ENCODE measurements at places on chromosomes 7 and 10.

DNA sequence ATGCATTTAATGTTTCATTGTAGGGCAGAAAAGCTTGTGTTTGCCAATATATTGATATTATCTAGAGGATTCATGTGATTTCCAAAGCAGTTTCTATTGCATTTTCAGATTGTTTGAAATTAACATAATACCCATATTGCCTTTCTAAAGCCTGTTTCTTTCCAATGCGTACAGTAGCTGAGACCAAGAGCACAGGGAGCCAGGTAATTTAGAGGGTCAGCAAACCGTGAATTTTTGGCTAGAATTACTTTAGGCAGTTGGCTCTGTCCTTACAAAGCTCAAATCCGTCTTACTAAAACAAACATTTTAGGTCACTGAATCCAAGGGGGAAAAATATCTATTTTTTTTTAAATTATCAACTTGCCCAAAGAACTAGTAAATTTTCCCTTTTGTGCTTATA lies 604.9 kb upstream of the ADARB2 start:
- DNase-seq: no peak

DNA sequence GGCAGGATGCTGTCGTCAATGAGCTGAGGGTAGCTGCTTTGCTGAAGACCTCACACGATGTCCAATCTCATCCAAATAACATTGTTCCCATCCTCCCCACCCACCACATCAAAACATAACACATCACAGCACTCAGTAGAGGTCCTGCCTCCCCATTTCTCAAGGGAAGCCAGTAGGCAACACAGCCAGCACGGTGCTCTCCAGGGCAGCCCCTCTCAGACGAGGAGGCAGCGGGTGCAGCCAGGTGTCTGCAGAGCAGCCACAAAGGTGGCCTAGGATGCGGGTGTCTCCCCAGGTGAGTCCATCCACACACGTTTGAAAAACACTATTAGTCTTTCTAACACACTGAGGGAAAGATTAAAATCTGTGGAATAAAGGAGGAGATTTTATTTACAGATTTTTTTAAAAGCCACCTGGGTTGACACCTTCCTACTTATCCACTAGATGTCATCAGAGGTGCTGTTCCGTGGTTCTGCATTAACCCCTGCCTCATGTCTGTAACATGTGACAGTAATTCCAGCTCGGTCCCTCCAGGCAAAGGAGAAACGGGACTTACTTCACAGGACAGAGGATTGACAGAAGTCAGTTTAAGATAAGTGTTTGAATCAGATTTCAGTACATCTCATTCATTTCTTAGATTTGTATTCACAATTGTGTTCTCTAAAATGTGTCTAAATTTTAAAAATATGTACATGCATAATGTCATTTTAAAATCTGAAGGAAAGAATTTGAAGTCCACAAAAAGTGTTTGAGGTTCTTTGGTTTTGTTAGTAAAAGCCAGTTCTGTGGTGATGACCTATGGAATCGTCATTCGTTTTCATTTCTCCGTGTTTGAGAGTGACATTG lies 68.0 kb downstream of the LANCL2 start:
- peak; percentile 59 for DNase-seq

DNA sequence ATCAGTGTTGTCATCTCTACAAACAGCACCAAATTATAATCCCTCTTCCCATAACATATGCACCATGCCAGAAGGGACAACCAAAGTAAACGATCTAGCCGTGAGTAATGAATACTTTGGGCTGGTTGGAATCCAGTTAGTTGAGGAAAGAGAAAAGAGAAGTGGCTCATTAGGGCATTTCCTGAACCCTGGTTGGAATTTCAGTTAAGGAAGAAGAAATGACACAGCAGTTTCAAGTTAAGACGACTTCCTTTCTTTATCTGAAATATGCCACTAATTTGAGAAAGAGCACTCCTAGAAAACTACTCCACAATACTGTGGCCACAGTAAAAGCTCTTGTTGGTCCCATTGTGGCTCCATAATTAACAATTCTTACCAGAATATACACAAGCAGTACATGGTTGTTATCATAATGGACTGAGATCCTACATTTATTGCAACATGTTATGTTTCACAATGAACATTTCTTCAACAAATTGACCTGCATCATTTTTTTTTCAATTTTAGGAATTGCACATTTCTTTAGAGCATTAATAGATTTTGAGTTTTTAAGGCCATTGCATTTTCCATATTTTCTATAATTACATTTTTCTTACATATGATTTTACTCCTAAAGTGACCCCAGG lies at the start of gene TFEC:
TSS of gene TFEC (minus strand) at position 113 of the 626 bp plus-strand sequence. CDS start 46,322 bp downstream, outside the sequence.
- DNase-seq: peak; percentile 68

DNA sequence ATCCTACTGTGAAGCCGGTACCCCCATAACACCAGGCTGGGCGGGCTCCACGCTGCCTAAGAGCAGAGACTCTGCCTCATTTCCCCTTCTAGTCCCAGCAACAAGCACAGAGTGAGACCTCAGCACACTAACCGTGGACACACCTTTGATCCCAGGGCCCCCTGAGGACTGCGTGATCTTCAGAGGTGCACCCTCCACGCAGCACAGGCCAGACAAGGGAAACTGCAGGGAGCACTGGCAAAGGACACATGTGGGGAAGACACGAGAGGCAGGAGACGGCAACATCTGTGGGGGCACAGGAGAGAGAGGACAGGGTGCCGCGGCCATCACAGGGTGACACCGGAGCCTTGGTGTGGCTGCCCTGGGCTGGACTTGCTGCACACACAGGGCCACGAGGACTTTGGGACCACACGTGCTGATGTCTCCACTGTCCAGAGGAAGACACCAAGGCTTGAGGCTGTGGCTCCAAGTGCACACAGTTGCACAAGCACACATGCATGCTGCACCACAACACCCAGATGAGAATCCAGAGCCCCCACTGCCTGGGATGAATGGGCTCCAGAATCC lies 128.8 kb downstream of the PTPRN2 start:
- no peak for DNase-seq

DNA sequence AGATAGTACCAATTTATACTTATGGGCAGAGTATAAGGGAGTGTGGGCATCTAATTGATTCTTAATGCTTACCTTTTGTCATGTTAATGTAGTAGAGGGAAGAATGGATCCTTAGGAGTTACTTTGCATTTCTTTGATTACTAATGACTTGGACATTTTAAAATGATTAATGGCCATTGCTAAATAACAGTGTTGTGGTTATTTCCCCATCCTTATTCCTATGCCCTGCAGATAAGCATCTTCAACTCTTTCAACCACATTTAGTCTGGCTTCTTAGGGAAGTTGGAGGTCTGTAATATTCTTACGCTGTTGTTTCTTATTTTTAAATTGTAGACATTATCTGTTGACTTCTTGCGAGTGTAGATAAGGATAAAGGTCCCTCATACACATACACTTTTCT lies 37.2 kb downstream of the KAT6B start:
- no peak for DNase-seq

DNA sequence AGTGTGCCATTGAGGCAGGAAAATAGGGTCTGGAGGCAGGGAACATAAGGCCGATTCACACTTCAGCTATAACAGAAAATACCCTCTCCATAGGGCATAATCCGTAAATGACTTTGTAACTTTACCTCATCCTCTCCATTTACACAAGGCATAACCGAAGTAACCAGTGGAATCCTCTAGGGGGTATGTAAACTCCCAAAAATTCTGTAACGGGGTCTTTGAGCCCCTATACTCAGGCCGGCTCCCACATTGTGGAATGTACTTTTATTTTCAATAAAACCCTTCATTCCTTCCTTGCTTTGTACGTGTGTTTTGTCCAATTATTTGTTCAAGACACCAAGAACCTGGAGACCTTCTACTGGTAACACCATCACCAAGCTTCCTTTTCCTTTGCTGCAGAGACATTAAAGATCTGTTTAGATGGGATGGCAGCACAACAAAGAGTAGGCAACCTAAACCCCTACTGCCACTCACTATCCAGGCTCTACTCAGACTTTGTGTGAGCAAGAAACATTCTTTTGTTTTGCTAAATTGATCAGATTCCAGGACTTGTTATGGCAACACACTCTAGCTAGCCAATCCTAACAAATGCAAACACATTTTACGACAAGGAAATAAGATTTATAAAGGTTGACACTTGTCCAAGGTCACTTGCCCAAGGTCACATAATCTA lies 99.3 kb downstream of the DGKI start:
- no peak for DNase-seq

DNA sequence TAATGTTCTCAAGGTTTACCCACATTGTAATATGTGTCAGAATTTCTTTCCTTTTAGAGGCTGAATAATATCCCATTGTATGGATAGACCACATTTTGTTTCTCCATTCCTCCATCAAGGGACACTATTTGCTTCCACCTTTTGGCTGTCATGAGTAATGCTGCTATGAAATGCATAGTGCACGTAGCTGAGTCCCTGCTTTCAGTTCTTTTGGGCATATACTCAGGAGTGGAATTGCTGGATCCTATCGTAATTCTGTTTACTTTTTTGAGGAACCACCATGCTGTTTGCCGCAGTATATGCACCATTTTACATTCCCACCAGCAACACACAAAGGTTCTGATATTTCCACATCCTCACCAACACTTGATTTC lies 60.0 kb downstream of the PRF1 start:
- DNase-seq: no peak

DNA sequence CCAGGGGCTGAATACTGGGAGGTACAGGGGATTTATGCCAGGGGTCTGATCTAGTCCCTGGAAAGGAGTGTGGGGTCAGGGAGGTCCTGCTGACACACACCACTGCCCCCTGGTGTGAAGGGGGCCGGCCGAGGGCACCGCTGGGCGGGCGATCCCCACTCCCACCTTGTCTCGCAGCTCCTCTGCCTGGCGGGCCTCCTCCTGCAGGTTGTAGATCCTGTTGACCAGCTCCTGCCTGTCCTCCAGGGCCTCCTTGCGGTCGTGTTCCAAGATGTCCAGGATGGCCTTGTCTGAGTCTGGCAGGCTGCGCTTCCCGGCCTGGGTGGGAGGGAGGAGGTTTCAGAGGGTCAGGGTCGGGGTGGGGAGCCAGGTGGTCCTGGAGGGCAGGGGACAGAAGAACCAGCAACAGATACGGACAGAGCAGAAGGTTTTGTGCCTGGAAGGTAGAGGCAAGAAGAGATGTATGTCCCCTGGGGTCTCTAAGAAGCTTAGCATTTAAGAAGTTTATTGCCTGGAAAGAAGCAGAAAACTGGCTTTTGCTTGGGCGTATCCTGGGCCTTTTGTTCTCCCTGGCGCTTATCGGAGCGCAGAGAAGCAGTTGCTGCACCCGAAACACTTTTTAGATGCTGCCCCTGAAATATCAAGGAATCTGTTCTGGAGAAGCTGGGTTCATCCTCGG lies 94.5 kb upstream of the GNA12 start:
- DNase-seq: no peak

GRCh38 chr10:74871595-74872382 lies 45.4 kb downstream of the KAT6B start:
- peak; percentile 81 for DNase-seq

- peak; percentile 64 for DNase-seq
These were observed 73.5 kb upstream of the MKLN1 start for GRCh38 chr7:131254211-131254610.

GRCh38 chr7:134694299-134694698 lies 47.6 kb downstream of the BPGM start:
- no peak for DNase-seq

GRCh38 chr10:127942811-127943210 lies 35.9 kb downstream of the PTPRE start:
- DNase-seq: no peak

DNA sequence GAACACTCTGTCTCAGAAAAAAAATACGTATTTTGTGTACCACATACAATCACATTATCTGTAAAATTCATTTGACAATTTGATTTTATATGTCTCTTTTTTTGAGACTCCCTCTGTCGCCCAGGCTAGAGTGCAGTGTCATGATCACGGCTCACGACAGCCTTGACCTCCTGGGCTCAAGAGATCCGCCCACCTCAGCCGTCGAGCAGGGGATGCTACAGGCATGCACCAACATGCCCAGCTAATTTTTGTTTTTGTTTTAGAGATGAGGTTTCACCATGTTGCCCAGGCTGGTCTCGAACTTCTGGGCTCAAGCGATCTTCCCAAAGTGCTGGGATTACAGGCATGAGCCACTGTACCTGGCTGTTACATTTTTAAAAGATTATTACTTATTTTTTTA lies 11.6 kb upstream of the BAZ1B start:
- peak; percentile 7 for DNase-seq

GRCh38 chr10:21217107-21217506 lies 308.4 kb downstream of the SKIDA1 start:
- DNase-seq: no peak

GRCh38 chr10:113168584-113168983 lies 218.5 kb downstream of the TCF7L2 start:
- DNase-seq: no peak

DNA sequence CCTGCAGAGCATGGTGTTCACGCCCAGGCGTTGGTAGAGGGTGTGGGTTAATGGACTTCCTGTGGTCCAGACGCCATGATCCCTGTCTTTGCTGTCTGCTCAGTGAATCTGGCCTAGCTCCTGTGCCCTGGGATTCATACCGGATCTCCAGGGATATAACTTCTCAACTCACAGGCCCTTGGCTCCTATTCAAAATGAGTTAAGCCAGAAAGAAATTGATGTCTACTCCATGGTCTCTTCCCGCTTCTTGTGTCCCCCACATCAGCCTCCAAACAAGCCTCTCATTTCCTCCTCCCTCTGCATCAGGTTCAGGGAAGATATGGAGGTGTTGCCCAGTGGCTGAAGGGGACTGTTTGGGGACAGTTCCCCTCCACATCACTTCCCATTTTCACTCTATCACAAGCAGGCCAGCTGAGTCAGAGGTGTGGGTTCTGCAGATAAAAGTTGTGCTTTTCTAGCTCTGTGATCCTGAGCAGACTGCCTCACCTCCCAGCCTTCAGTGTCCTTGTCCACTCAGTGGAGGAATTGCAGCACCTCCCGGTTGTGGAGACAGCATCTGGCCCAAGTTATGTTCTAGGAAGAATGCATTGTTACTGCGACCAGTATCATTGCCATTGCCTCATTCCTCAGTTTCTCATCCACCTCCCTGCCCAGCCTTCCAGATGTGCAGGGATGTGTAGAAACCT lies 22.5 kb downstream of the AKR1E2 start:
- no peak for DNase-seq

DNA sequence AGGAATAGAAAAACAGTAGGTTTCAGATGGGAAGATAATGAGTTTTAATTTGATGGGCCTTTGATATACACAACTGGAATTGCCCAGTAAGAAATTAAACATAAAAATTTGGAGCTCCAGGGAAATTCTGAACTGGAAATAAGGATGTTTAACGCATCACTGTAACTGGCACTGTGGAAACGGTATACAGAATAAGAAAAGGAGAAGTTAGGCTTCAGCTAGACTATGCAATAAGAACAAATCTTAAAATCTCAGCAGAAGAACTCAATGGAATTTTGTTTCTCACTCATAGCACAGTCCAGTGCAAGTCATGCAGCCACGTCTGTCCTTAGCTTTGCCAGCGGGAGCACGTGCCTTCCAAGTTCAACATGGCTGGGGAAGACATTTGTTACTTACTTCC lies 52.9 kb upstream of the FGL2 start:
- DNase-seq: no peak

- peak; percentile 96 for DNase-seq
These were observed 191.1 kb upstream of the SLC26A5 start for GRCh38 chr7:103637094-103637493.

- no peak for DNase-seq
These were observed 2.6 kb downstream of the BPGM start for GRCh38 chr7:134649226-134649775.

GRCh38 chr10:33556620-33557019 lies 222.2 kb upstream of the NRP1 start:
- DNase-seq: no peak

GRCh38 chr10:14017467-14017866 lies 313.3 kb downstream of the FRMD4A start:
- no peak for DNase-seq

GRCh38 chr10:114034923-114035645 lies 8.6 kb upstream of the ADRB1 start:
- DNase-seq: no peak

- peak; percentile 44 for DNase-seq
These were observed 4.7 kb upstream of the PLXDC2 start for GRCh38 chr10:19811540-19811939.

All from bronchial epithelial cell (primary cell).